ENCODE measurements at places on chromosomes 6 and 20. TPM values are rescaled to one million over a fixed set of nuclear protein-coding genes. Genes with fewer than 3 reads are reported as not detected.
A peak's percentile ranks its signal among the peaks of the same experiment; 100 is the strongest.

GRCh38 chr6:131685266-131685780 lies 15.9 kb downstream of the OR2A4 start:
- peaks cover 2% of the 10 kb centered on the region for H3K36me3 ChIP-seq
- H3K27me3 ChIP-seq: no peaks in the 10 kb centered on the region
- DNase-seq: no peak
- no peak overlapping the region for H3K27ac ChIP-seq
- H3K4me1 ChIP-seq: no peaks in the 10 kb centered on the region
- H3K4me3 ChIP-seq: no peak overlapping the region

GRCh38 chr20:41670631-41671030 lies 52.5 kb upstream of the CHD6 start:
- no peaks in the 10 kb centered on the region for H3K36me3 ChIP-seq
- no peak for DNase-seq
- no peak overlapping the region for H3K27ac ChIP-seq
- H3K4me1 ChIP-seq: no peaks in the 10 kb centered on the region

- no peaks in the 10 kb centered on the region for H3K36me3 ChIP-seq
- H3K4me1 ChIP-seq: no peaks in the 10 kb centered on the region
- H3K27me3 ChIP-seq: no peaks in the 10 kb centered on the region
- H3K4me3 ChIP-seq: no peak overlapping the region
Measured at GRCh38 chr6:168130697-168131371, 51.8 kb upstream of the FRMD1 start.

DNA sequence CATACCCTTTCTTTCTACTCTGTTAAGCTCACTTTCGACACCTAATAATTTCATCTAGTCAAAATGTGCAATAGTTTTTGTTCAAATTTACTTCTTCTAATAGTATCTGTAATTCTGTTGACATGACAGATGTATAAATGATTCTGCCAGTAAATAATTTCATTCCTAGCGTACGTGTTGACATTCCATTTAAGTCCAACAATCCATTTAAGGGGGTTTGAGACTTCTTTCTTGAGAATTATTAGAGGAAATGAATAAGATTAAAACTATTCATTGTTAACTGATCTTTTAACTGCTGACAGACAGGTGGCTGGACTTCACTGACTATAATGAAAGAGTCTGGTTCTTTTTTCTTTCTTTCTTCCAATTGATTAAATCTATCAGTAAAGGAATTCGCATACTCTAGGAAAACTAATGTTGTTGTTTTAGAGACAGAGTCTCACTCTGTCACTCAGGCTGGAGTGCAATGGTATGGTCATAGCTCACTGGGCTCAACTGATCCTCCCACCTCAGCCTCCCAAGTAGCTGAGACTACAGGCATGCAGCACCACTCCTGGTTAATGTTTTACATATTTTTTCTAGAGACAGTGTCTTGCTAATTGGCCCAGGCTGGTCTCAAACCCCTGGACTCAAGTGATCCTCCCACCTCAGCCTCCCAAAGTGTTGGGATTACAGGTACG lies 55.9 kb downstream of the MAP3K5 start:
- peaks cover 10% of the 10 kb centered on the region for H3K4me1 ChIP-seq
- no peak overlapping the region for H3K27ac ChIP-seq
- DNase-seq: no peak
- H3K36me3 ChIP-seq: no peaks in the 10 kb centered on the region
- H3K27me3 ChIP-seq: no peaks in the 10 kb centered on the region
- no peak overlapping the region for H3K4me3 ChIP-seq

DNA sequence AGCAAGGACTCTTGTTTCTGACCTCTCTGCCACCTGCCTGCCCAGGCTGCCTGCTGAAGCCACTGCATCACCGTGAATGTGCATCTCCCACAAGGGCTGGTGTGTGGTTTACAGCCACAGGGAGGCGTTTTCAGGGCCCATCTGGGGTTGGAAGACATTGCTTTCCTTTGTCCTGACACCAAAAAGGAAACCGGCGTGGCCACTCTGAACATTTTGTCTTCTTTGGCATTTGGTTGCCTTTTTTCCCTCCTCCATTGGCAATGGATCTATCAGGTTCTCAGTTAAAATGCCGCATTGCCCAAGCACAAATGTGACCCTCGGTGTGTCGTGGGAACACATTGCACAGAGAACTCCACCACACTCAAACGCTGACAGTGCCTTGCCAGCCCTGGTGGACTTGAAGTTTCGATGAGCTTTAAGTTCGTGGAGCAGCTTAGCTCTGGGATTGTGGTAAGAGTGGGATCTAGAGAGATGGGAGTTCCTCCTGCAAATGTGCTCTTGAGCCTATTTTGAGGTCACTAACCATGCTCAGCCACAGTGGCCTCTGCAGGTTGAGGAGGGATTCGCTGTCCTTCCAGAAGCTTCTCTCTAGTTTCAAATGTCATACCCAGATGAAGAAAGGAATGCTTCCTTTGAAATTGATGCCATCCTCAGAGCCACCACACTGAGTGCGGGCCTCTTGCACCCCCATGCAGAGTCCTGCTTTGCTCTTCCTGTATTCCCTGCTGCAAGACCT lies 14.8 kb upstream of the PCK1 start:
- DNase-seq: no peak
- peak overlapping the region; percentile 81 for H3K27ac ChIP-seq
- H3K27me3 ChIP-seq: no peaks in the 10 kb centered on the region
- H3K36me3 ChIP-seq: no peaks in the 10 kb centered on the region
- H3K4me1 ChIP-seq: peaks cover 43% of the 10 kb centered on the region

DNA sequence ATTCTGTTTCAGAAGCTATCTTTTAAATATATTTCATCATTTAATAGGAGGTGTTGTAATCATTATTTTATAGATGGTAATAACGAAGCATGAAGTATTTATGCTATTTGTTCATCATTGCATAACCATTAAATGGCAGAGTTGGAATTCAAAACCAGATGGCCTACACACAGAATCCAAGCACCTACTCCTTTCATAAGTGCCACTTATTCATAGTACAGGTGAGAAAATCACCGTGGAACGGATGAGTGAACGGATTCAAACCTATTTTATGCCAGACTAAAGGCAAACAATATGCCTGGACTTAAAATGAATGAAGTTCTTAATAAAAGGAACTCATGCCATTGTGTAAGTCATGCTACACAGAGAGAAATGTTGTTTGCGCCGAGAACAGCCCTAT lies 397.9 kb upstream of the ADGRB3 start:
- H3K27me3 ChIP-seq: no peaks in the 10 kb centered on the region
- no peaks in the 10 kb centered on the region for H3K36me3 ChIP-seq
- no peak overlapping the region for H3K27ac ChIP-seq
- H3K4me3 ChIP-seq: no peak overlapping the region
- no peaks in the 10 kb centered on the region for H3K4me1 ChIP-seq

DNA sequence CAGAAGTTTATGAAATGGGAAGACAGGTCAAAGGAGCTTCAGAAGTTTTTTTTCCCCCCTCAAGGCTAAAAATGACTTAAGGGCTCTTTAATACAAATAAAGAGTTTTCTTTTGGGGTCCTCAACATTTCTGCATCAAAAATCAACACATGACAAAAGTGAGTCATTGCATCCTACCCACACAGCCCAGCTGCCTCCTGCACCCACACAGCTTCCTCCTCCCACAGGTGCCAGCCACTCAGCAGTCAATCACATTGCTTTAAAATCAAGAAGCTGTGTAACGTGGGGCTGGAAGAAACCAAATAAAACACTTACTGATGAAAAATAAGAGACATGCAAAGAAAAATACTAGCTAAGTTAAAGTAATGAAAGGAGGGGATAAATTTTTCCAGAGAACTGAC lies 68.5 kb downstream of the MAP3K5 start:
- H3K27me3 ChIP-seq: no peaks in the 10 kb centered on the region
- no peak overlapping the region for H3K27ac ChIP-seq
- H3K4me3 ChIP-seq: no peak overlapping the region
- DNase-seq: no peak
- peaks cover 1% of the 10 kb centered on the region for H3K4me1 ChIP-seq

GRCh38 chr6:157539421-157539822 lies 158.4 kb downstream of the ZDHHC14 start:
- no peaks in the 10 kb centered on the region for H3K27me3 ChIP-seq
- H3K4me1 ChIP-seq: peaks cover 14% of the 10 kb centered on the region
- H3K27ac ChIP-seq: no peak overlapping the region
- no peak for DNase-seq

GRCh38 chr6:128208078-128208477 lies 307.2 kb upstream of the THEMIS start:
- H3K4me3 ChIP-seq: no peak overlapping the region
- no peak overlapping the region for H3K27ac ChIP-seq
- peaks cover 6% of the 10 kb centered on the region for H3K36me3 ChIP-seq
- no peak for DNase-seq
- H3K27me3 ChIP-seq: no peaks in the 10 kb centered on the region

- DNase-seq: no peak
- H3K27ac ChIP-seq: peak overlapping the region; percentile 95
- H3K36me3 ChIP-seq: peaks cover 24% of the 10 kb centered on the region
- peaks cover 8% of the 10 kb centered on the region for H3K4me1 ChIP-seq
- no peaks in the 10 kb centered on the region for H3K27me3 ChIP-seq
Measured at GRCh38 chr6:53056273-53056672, 8.9 kb upstream of the FBXO9 start.

DNA sequence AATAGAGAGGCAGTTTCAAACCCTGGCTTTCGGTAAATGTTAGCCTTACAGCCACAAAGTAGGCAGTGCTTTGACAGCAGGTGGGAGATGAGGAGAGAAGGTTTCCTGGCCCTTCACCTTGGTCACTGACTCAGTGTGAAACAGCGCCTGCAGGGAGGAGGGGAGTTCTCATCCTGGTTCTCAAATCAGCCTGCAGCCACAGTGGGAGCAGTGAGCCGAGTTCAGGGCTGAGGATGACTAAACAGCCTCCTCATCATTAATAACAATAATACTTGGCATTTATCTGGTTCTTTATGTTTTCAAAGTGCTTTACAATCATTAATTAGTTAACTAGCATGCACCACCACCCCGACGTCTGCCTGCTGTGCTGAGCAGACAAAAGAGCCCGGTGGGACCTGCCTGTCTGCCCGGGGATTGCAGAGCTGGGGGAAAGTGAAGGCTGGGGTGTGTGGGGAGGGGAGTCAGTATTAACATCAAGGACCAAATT lies 59.6 kb downstream of the PRDM1 start:
- H3K27ac ChIP-seq: no peak overlapping the region
- H3K4me3 ChIP-seq: no peak overlapping the region
- no peaks in the 10 kb centered on the region for H3K36me3 ChIP-seq

GRCh38 chr6:32889533-32889932 lies 35.5 kb downstream of the PSMB9 start:
- H3K27me3 ChIP-seq: no peaks in the 10 kb centered on the region
- H3K36me3 ChIP-seq: no peaks in the 10 kb centered on the region
- H3K27ac ChIP-seq: no peak overlapping the region
- DNase-seq: no peak

DNA sequence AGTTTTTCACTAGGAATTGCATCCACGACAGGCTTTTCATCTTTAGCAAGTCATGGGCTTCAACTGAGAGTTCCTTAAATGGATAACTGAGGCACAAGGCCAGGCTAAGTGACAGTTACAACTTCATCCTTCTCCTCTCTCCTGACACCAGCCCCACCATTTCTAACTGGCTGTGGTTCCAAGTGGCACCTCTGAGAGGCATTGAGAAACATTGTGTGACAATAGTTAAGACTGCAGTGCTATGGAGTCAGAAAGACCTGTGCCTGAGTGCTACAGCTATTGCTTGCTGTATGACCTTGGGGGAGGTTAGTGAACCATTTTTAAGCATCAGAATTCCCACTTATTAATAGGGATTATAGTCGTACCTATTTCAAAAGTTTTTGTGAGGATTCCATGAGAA lies 26.2 kb upstream of the MLIP start:
- H3K27ac ChIP-seq: peak overlapping the region; percentile 36
- H3K27me3 ChIP-seq: no peaks in the 10 kb centered on the region
- H3K4me1 ChIP-seq: no peaks in the 10 kb centered on the region
- no peak for DNase-seq
- H3K36me3 ChIP-seq: no peaks in the 10 kb centered on the region

- no peak for DNase-seq
- peaks cover 63% of the 10 kb centered on the region for H3K36me3 ChIP-seq
- H3K4me3 ChIP-seq: no peak overlapping the region
- no peaks in the 10 kb centered on the region for H3K27me3 ChIP-seq
- no peaks in the 10 kb centered on the region for H3K4me1 ChIP-seq
Measured at GRCh38 chr6:3314621-3315467, 56.1 kb downstream of the PSMG4 start.

DNA sequence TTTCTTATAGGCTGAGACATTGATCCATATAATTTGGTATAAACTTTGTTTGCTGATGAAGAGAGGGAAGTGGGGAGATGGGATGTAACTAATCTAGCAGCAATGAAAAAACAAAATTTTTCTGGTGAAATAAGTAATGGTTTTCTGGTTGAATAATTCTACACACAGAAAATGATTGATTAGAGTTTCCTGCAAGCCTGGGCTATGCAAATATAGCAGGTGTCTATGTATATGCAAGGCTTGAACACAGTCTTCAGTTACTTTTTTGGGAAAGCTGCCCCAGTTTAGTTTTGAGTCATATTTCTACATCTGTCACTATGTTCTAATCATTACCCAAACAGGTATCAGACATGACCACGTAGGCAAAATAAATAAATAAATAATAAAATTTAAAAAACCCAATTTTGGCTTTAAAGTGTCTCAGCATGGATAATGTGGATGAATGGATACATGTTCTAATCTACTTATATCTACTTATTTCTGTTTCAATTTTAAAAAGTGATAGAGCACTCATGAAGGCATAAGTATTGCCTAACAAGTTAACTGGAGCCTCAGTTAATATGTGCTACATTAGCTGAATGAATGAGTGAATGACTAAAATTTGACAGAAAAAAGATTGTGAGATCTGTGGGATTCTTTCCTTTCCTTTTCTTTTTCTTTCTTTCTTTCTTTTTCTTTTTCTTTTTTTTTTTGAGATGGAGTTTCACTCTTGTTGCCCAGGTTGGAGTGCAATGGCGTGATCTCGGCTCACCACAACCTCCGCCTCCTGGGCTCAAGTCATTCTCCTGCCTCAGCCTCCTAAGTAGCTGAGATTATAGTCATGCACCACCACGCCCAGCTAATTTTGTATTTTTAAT lies 37.2 kb upstream of the TFB1M start:
- no peak overlapping the region for H3K4me3 ChIP-seq
- DNase-seq: no peak
- no peaks in the 10 kb centered on the region for H3K27me3 ChIP-seq
- no peak overlapping the region for H3K27ac ChIP-seq

The SLC22A3 gene
- polyA plus RNA-seq: 0.67 TPM

The SAMD3 gene
- 3.1 TPM for polyA plus RNA-seq

The FLRT3 gene
- polyA plus RNA-seq: 2.9 TPM

The HSPA1A gene
- polyA plus RNA-seq: 36.4 TPM

The CDH26 gene
- 1.1 TPM for polyA plus RNA-seq

The KIF25 gene
- polyA plus RNA-seq: 0.66 TPM

The SPDEF gene
- polyA plus RNA-seq: 20.6 TPM

The SLC22A2 gene
- 0.04 TPM for polyA plus RNA-seq

The MAP7 gene
- 24.4 TPM for polyA plus RNA-seq
